ENCODE measurements at places on chromosomes 5 and 9. TPM values are rescaled to one million over a fixed set of nuclear protein-coding genes. Genes with fewer than 3 reads are reported as not detected.

DNA sequence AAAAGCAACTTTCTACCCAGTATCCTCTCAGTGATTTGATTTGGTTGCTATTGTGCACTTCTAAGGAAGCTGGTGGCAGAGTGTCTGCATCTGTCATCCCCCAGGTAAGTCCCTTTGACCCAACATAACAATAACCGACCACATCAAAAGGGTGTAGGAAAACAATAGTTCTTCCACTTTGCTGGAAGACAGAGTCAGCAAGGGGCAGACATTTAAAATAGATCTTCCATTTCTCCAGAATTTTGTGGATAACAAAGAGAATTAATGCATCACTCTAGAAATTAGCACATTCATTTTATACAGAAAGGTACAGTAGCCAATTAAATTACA, 177.5 kb downstream of the EBF1 start:
- no peak overlapping the region for H3K4me3 ChIP-seq
- DNase-seq: no peak
- H3K27me3 ChIP-seq: no peaks in the 10 kb centered on the region
- no peaks in the 10 kb centered on the region for H3K36me3 ChIP-seq
- H3K27ac ChIP-seq: no peak overlapping the region
- H3K4me1 ChIP-seq: no peaks in the 10 kb centered on the region

DNA sequence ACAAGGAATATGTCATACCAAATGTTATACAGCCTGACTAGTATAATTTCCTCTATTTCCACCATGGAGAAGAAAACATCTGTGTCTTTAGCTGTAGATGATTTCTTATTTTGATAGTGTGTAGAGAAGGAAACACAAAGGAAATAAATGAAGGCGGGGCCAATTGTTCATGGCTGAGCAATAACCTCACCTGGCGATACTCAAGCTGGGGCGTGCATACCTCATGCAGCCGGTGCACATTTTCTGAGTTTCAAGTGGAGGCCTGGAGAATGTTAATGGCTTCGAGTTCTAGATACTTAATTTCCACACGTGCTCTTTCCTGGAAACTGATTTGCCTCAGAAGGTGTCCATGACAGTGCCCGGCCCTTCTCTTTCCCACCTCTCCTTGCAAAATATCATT, 127.4 kb upstream of the TAF11L2 start:
- DNase-seq: no peak
- no peaks in the 10 kb centered on the region for H3K36me3 ChIP-seq
- peaks cover 7% of the 10 kb centered on the region for H3K4me1 ChIP-seq
- no peaks in the 10 kb centered on the region for H3K27me3 ChIP-seq
- H3K27ac ChIP-seq: no peak overlapping the region

DNA sequence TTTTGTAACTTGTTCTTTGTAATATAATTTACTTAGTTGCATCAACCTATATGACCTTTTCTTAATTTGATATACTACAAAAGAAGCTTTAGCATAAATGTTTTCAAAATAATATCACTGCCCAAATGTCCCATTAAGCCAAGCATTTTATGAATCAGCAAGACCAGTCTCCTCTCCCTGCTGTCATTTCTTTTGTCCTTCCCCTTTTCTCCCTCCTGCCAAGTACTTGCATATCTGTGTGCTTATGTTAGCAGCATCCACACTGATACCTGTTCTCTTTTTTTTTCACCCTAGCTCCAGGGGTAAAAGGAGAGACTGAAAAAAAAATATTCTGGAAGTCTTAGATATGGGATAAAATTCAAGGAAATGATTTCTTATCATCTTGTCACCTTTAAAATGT, 69.7 kb downstream of the ZSWIM6 start:
- DNase-seq: peak; percentile 90
- H3K27ac ChIP-seq: no peak overlapping the region
- no peak overlapping the region for H3K4me3 ChIP-seq
- H3K4me1 ChIP-seq: peaks cover 21% of the 10 kb centered on the region

The RAPGEF6 gene
- 18.6 TPM for total RNA-seq

GRCh38 chr5:159241946-159242552, 21.0 kb upstream of the UBLCP1 start:
- H3K4me1 ChIP-seq: peaks cover 10% of the 10 kb centered on the region
- H3K4me3 ChIP-seq: no peak overlapping the region
- no peaks in the 10 kb centered on the region for H3K27me3 ChIP-seq
- H3K36me3 ChIP-seq: no peaks in the 10 kb centered on the region
- DNase-seq: no peak

GRCh38 chr5:158619083-158619788, 480.5 kb downstream of the EBF1 start:
- H3K27ac ChIP-seq: no peak overlapping the region
- no peaks in the 10 kb centered on the region for H3K27me3 ChIP-seq
